Omental fat pad (tissue), 4 donors: ENCODE measurements at places on chromosomes 2 and 18. TPM values are rescaled to one million over a fixed set of nuclear protein-coding genes. Genes with fewer than 3 reads are reported as not detected.

DNA sequence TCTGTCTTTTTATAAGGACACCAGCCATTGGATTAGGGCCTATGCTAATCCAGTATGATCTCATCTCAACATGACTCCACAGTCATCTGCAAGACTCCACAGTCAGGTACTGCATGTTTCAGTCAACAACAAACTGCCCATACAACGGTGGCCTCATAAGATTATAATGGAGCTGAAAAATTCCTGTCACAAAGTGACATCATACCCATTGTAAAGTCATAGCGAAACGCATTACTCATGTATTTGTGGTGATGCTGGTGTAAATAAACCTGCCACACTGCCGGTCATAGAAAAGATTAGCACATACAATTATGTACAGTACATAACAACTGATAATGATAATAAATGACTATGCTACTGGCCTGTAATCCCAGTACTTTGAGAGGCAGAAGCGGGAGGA lies 102.2 kb downstream of the TEX51 start:
- DNase-seq = no peak

GRCh38 chr2:43758739-43759138 lies 15.1 kb upstream of the DYNC2LI1 start:
- DNase-seq = no peak

DNA sequence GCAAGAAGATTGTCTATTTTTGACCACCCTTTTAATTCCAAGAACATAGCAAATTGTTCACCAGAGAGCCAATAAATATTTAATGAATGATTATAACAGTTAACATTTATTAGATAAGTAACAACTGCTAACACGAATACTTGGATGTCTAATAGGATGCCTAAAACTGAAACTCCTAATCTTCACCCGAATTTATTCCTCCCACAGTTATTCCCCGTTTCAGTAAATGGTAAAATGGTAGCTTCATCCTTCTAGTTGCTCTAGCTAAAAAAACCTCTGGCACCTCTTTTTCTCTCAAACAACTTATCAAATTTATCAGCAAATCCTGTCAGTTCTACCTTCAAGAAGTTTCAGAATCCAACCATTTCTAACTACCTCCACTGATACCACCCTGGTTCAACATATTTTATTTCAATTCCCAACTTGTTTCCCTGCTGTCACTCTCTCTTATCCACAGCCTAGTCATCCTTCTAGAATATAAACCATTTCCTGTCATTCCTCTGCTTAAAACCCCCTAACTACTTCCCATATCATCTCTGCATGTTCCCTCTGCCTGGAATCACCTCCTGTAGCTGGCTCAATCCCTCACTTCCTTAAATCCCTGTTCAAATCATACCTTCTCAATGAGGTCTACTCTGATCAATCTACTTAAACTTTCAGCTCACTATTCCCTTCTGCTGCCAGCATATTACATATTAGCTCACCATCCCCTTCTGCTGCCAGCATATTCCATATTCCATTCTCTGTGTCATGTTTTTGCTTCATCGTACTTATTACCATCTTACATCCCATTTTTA lies 93.8 kb downstream of the ROCK2 start:
- no peak for DNase-seq

DNA sequence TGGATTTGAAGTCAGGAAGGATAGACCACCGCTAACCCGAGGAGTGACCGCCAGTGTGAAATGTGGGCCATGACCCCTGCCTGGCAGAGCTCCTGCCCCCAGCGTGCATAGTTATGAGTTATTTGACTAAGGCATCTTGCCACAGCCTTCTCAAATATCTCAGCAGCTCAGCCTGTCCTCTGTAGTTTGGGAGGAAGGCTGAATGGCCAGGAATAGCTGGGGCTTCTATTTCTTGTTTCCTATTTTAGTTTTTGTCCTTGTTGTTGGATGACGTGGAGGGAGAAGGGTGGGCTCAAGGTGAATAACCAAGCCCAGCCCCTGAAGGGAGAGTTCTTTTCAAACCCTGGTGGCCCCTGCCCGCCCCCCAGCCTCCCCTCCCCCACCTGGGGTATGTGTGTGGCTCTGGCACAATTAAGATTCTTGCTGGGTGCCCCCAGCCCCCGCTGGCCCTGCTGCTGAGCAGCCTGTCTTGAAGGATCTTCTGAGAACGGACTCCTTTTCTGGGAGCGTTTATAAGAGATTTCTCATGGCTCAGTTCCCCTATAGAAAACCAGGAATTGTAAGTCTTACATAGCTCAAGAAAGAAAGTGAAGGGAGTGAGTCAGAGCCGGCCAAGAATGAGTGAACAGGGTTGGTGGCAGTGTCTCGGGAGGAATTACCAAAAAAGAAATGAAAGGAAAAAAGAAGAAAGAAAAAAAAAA lies 157.4 kb downstream of the GLI2 start:
- no peak for DNase-seq

- DNase-seq = no peak
Measured at GRCh38 chr18:28766027-28766426, 589.1 kb upstream of the CDH2 start.

DNA sequence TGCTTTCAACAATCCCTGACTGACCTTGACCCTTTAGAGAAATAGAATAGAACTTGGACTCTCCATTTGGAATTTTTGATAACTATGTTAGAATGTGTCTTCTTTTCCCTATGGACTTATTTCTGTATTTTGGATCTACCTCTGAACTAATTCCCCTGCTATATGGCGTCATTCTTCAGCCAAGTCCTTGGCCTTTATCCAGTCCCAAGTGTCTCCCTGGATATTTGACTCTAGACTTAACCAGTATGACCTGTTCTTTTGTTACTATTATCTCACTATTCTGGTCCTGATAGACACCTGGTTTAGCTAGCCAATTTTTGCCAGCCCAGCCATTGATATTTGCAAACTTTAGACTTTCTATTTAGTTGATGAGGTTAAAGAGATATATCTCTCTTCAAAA lies 186.8 kb downstream of the KCNS3 start:
- DNase-seq = no peak

DNA sequence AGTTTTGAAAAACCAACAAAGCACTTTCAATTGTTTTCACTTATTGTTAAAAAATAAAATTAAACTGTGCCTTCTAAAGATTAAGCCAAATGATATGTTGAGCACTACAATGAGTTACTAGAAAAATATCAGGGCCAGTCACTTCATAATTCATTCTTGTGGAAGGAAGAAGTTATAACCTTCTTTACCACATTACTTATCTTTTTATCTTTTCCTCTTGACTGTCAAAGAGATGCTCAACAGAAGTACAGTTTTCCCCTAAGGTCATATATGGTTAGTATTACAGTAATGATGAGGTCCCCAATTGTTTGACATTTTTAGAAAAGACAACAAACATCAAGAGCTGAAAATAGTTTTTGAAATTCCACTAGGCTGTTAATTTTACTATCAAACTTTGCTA lies 9.4 kb downstream of the PELI1 start:
- no peak for DNase-seq

DNA sequence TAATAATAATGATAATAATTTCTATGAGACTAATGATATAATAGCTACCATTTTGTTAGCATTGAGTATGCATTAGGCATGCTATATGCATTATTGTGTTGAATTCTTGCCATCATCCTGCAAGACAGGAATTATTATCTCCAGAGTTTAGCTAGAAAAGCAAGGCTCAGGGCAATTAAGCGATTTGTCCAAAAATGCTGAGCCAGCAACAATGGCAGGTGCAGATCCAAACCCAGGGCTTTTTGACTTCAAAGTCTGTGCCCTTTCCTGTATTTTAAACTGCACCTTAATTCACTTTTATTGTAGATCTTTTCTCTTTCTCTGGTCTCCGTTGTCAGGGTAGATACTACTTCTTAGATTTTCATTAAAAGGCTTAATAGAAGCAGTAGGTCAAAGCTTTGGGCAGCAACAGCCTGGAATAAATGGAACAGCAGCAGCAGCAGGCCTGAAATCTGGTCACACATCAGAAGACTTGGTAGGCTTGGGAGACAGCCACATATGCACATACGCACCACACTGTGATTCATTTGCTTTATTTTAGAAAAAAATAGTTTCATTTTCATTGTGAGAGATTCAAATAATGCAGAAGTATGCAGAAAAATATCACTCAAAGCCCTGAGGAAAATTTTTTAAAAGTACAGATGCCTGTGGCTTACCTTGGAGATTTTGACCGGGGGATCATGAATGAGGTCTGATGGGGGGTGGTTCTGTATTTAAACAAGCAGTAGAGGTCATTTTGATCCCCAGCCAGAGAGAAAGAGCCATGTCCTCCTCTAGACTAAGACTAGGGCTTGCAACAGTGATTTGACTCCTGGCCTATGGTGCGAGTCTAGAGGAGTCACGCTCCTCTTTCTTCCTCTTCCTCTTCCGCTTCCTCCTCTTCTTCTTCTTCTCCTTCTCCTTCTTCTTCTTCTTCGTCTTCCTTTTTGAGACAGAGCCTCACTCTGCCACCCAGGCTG lies 455.7 kb downstream of the TSN start:
- DNase-seq = no peak

Gene TNS1
- 135 TPM for total RNA-seq

Gene CNDP1
- not detected for total RNA-seq

Gene GCC2
- total RNA-seq = 23.7 TPM

Gene MOGAT1
- not detected for total RNA-seq

Gene SCYGR5
- not detected for total RNA-seq
